Hypothalamus (tissue), 51 donors: ENCODE measurements at places on chromosomes 12 and 14.

DNA sequence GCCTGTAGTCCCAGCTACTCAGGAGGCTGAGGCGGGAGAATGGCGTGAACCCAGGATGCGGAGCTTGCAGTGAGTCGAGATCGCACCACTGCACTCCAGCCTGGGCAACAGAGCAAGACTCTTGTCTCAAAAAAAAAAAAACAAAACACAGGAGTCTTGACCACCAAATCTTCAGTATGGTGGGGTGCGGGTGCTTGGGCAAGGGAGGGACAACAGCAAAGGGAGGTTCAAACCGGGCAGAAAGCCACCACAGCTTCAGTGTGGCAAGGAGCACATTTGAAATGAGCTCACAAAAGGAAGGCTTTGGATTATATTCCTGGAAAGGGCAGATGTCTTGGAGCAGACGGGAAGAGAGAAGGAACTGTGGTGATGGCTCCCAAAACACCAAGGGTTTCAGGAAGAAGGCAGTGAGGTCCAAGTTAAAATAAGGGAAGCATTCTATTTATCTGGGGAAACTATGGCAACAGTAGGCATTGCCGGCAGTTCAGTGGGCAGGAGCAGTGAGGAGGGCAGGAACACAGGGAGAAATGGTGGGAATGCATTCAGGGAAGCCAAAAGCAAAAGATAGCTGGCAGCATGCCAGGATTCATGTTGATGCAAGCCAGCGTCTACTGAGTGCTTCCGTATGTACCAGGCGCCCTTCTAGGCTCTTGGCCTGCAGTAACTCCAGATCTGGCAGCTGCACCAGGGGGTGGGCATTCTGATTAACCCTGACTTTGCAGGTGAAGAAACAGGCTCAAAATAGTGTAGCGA lies 51.0 kb upstream of the SRSF5 start:
- DNase-seq, result peak; percentile 45

DNA sequence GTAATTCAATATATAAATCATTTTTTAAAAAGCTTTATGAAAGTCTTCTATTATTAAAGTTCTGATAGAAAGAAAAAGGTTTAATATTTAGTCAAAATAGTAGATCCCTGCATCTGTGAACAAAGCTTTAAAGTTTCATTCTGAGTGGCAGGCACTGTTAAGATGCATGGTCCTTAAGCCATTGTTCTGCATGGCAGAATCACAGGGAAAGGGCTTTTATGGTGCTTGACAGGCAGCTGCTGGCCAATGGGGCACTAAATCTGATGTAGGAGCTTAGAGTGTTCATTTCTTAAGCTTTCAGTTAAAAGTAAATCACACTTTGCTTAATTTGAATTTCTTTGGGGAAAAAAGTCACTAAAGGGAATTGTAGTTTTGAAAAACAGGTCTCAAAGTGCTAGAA lies 148.2 kb downstream of the PLEKHA5 start:
- no peak for DNase-seq

GRCh38 chr12:26135010-26135420 lies 10.2 kb upstream of the BHLHE41 start:
- DNase-seq, result peak; percentile 53

DNA sequence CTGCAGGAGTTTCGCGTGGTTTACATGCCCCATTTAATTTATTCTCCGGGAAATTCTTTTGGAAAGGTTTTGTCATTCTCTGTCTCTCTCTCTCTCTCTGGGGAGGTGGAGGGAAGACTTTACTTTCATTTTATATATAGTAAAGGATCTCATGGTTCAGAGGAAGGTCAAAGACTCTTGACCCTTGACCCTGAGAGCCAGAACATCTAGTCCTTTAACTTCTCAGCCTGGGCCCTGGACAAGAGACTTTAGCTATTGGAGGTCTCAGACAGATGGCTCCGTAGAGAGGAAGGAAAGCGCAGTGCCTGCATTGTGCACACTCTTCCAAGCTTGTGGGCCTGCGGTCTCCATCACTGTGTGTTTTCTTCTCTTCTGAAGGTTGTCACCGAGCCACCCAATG lies 43.7 kb downstream of the CCDC92 start:
- DNase-seq, result no peak

DNA sequence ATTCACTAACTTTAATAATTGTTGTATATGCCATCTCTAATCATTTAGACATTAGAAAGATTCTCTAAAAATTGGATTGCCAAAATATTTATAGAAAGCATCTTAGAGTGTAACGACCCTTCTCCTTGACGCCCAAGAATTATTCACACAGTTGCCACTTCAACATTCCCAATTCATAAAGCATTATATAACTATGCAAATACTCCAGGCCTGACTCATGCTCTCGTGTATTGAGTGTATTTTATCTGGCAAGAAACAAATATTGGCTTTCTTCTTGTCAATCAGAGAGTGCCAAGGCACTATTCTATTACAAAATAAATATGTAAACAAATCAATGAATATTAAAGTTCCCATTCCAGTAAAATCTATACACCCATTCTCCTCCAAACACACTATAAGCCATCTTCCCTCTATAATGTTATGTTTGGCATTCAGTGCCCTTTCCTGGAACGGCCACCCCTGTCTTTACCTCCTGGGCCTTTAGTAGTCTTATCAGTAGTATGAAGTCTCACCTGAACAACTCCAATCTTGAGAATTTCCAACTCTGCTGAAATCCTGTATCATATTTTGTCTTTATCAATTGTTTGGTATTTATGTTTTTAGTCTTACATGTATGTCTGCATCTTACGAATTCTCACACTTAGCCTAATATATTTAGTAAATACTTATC lies 182.6 kb downstream of the PIK3C2G start:
- no peak for DNase-seq

- peak; percentile 3 for DNase-seq
These were observed 64.5 kb downstream of the FOXG1 start for GRCh38 chr14:28831126-28831525.

GRCh38 chr12:8034802-8035201 lies 2.3 kb downstream of the FOXJ2 start:
- no peak for DNase-seq

DNA sequence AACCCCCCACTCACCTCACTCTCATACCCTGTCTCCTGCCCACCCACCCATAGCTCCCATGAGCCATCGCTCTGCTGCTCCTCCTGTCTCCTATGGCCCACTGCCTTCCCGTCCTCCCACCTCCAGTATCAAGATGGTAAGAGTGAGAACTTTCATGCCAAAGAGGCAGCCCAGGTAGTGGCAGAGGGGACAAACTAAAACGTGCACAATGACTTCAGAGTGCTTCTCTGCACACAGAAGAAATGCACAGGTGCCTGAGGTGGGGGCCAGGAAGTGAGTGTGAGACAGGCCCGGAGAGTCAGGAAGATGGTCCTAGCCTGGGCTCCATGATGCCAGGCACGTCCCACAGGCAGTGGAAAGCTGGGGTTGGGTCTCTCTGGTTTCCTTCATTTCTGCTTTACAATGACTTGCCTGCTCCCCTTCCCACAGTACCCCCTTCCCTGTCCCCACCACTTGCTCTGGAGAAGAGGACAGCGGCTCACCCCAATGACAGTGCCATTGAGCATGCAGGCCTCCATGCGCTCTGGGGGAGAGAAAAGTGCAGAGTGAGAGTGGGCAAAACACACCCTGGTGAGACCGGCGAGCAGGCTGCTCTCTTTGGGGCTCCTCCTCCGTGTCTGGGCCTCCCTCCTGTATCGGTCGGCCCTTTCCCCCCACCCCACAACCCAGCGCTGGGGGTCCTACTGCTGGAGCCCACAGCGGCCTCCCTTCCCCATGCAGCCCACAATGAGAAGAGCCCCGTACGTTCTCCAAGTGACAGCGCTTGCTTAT lies 22.8 kb upstream of the ANO2 start:
- DNase-seq, result no peak

DNA sequence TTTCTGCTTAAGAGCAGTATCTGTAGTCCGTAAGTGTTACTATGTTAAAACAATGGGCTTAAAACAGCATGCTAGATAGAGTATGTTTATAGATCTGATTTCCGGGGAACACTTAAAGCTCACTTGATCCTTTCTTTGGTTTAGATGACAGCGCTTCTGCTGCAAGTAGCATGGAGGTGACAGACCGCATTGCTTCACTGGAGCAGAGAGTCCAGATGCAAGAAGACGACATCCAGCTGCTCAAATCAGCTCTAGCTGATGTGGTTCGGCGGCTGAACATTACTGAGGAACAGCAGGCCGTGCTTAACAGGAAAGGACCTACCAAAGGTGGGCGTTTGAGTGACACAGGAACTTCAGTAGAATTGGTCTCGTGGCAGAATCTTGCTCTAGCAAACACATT lies 57.5 kb downstream of the EML1 start:
- no peak for DNase-seq

GRCh38 chr12:8953773-8954402 lies 4.4 kb upstream of the M6PR start:
- no peak for DNase-seq

DNA sequence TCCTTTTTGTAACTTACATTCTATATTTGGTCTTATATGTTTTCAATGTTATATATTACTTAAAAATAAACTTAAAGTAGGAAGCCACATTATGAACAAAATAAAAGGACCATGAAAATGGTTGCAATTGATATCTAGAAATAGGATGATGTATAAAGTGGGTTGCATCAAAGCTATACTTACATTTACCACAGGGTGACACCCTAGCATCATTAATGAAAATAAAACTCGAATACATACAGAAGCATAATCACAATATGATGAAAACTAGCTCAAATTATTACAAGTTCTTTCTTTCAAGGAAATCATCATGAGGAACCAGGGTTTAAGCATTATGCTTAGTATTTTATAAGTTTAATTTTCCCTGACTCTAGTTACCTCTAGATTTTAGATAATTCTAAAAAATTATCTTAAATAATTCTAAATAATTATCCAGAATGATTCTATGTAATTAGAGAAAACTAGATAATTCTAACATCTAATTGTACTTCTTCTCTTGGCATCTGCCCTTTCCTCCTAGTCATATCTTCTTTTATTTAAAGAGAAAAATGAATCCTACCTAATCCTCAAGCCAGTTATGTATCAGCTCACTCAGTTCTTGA lies 31.2 kb downstream of the TAS2R7 start:
- no peak for DNase-seq

DNA sequence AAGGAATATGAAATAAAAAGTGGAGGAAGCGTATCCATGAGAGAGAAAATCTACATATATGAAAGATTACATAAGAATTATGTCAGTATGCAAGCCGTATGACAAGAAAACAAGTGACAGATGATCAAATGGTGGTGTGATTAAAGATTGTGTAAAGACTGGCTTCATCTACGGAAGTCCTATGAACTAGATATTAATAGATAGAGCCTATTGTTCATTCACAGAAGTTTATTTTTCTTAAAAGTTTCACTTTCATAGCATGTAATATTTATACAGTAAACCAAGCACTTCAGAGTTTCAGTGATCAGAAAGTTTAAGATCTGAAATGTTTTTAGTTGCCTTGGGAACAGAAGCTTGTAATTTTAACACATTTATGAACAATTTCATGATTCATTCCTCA lies 84.5 kb downstream of the VRK1 start:
- no peak for DNase-seq

DNA sequence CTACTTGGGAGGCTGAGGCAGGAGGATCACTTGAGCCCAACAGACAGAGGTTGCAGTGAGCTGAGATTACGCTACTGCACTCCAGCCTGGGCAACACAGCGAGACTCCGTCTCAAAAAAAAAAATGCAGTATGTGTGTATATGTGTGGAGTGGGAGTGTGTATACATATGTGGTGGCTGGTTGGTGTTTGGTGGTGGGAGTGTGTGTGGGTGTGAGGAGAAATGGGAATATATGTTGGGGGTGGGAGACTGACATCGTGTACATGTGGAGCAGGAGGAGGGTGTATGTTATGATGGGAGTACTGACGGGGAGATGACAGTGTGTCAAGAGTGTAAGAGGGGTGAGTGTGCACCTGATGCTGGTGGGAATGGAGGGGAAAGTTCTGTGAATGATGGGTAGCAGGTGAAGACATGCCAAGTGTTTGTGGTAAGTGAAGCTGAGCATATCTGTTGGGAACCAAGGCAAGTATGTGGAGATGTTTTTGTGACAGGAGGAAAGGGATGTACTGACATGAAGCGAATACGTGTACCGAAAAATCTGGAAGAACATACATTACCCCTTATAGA lies 4.2 kb downstream of the PNMA1 start:
- DNase-seq, result no peak

DNA sequence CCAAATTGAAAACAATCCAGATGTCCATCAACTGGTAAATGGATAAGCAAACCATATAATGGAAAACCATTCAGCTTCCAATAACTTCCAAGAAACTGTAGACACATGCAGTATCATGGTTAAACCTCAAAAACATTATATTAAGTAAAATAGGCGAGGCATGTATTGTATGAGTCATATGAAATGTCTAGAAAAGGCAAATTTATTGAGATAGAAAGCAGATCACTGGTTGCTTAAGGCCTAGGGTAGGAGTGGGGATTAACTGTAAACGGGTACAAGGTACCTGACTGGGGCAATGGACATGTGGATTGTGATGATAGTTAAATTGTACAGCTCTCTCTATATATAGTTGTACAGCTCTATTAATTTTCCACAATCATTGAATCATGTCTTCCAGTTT lies 21.3 kb upstream of the PAPLN start:
- no peak for DNase-seq

DNA sequence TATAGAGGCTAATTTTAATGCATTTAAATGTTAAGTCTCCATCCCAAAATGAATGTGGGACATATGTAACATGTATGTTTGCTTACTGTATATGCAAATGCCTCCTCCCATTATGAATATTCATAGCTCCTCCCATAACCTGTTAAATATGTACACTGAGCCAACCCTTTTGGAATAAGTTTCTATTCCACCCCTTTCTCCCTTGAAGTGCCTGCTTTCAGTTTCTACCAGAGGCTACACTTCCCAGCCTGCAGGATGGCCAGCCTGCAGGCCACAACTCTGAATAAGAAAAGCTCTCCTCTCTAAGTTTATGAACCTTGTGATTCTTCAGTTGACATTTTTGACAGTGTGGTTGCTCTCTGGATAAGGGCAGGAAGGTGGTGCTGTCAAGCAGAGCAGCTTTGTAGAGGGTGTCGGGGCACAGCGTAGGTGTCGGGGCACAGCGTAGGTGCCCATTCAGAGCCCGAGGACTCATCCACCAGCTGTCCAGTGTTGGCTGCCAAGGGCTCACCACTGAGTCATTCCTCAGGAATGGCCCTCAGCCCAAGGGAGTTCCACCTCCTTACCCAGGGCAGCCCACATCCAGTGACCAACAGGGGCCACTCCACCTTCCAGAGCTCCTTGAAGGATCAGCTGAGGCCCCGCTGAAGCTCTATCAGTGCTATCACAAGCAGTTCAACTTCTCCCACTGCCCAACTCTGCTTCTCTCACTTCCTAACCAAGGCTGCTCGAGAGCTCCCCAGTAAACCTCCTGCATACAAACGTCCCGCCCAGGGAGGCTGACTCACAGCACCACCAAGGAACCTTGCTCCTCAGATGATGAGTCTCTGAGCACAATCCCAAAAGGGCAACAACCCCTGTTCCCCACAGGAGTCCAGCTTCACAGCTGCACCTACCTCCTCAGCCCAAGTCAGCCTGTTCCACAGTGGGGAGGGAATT lies 31.4 kb downstream of the VWF start:
- no peak for DNase-seq

GRCh38 chr12:130880411-130880885 lies 8.6 kb downstream of the RAN start:
- DNase-seq, result no peak
